Myometrial cell (primary cell): ENCODE measurements at places on chromosomes 12 and 14. TPM values are rescaled to one million over a fixed set of nuclear protein-coding genes. Genes with fewer than 3 reads are reported as not detected.

The LACRT gene
- not detected in 2 replicates for total RNA-seq

The GPX2 gene
- total RNA-seq: not detected in 2 replicates

The SPTB gene
- total RNA-seq: under 0.01 TPM in 1 of 2 replicates, not detected in the other

The KRT77 gene
- not detected in 2 replicates for total RNA-seq

The LRRC10 gene
- total RNA-seq: not detected in 2 replicates

The TESPA1 gene
- not detected in 2 replicates for total RNA-seq

The CRIP1 gene
- total RNA-seq: 0.53 TPM in 1 of 2 replicates, not detected in the other

The SPX gene
- 0.89 and 1.2 TPM in 2 replicates for total RNA-seq

The LMNTD1 gene
- total RNA-seq: 1.8 TPM in 1 of 2 replicates, not detected in the other

The POTEM gene
- total RNA-seq: not detected in 2 replicates

The CDKL1 gene
- total RNA-seq: 1.4 and 7.3 TPM in 2 replicates
